ENCODE measurements at places on chromosomes 16 and 17.

- no peak for DNase-seq
Measured at GRCh38 chr16:58317608-58318152, 22.9 kb upstream of the PRSS54 start.

DNA sequence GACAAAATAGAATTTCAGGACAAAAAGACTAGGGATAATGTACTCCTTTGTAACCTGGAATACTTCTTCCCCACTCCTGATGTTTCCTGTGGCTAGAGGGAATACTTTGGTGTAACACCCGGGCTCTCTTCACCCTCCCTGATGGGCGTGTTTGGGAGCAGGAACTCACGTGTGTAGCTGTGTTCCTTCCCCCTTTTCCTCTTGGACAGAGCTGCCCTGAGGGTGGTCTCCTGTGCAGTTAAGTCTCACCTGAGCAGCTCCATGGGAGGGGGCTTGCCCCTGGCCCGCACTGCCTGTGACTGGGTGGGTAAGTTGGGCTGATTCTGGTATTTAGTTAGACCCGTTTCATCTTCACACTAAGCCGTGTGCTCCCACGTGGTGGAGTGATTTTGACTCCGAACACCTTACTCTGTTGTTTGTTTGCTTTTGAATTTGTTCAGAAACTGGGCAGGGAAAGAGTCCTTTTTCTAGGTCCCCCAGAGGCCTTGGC is 87.9 kb downstream of the OR1D5 start:
- DNase-seq: no peak

DNA sequence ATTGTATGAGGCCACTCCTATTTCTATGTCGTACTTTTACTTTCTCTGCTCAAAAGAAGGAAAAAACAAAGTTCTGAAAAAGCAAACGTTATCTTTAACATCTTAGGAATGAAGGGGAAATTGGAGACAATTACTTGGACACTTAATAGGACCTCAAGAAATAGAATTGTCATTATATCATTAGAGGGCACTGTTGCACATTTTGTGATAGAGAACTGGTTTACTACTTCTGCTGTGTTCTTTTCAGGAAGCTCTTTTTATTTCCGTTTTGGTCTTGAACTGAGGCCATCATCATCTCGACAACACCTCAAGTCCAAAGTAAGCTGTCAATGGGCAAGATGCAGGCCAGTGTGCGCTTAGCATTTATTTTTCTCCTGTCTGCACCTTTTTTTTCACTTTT is 14.6 kb downstream of the COG4 start:
- no peak for DNase-seq

DNA sequence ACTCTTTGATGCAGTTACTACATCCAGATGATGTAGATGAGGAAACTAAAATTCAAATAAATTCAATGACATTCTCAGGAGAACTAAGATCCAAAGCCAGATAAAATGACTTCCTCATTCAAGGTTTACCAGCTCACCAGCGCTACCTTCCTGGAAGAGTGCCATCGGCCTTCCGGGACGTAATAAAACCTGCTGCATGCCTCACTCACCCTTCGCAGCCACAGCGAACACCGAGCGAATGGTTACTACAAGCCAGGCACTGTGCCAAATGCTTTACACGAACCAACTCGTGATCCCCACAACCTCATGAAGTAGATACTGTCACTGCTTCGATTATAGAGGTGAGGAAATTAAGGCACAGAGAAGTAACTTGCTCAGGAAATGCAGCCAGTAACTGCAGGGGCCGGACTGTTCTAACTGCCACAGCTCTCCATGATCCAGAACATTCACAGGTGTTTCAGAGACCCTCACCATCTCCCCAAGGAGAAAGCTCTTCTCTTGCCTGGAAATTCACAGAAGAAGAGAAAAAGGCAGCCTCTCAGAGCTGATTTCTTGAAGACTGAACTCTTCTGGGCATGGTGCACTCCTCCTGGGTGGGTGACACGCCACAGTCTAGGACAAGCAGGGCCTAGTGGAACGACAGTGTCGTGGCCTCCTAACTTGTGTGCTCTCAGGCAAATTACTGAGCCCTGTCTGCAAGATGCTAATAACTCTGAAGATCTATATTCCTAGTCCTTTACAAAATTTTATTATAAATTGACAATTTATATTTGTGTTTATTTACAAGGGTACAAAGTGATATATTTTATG is 46.8 kb downstream of the HIC1 start:
- peak; percentile 49 for DNase-seq

DNA sequence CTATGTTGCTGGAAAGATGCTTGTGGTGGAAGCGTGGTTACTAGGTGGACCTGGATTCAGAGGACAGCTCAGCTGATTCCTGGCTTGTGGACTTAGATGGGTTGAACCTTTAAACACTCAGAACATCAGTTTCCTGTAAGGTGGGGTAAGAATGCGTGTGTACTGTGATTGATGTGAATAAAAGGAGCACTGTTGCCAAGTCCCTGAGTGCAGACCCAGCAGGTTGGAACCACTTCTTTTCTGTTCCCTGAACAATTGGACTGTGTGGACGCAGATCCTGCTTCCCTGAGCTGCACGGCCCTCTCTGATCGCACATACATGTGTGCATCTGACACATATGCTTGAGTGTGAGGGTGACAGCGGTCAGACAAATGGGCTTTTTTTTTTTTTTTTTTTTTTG is 37.5 kb downstream of the RPTOR start:
- DNase-seq: no peak

DNA sequence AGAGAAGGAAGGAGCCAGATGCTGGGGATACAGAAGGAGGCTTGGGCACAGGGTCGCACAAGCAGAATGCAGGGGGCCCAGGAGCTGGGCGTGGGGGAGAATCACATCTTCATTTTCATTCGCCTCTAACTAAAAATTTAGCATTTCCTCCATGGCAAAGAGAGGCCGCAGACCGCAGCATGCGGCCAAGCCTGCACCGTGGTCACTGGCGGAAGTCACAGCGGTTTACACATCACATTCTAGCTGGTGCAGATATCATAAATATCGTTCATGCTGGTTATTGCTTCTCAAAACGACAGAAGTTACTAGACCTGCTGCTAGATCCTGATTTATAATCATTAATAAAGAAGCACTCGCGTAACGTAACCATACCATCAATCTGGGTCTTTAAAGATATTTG is 162.0 kb downstream of the NTN1 start:
- DNase-seq: no peak

DNA sequence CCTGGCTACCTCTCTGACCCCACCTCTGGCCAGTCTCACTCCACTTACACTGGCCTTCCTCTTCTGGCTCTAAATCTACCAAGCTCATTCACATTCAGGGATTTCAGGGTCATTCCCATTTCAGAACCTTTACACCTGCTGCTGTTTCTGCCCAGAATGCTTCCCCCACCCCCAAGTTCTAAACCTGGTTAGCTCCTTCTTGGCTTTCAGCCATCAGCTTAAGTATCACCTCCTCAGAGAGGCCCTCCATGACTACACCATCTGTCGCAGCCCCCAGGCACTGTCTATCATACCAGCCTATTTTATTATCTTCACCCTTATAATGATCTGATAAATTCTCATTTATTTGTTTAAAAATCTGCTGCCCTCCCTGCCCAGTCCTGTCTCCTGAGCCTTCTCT is 23.3 kb upstream of the NGFR start:
- no peak for DNase-seq

DNA sequence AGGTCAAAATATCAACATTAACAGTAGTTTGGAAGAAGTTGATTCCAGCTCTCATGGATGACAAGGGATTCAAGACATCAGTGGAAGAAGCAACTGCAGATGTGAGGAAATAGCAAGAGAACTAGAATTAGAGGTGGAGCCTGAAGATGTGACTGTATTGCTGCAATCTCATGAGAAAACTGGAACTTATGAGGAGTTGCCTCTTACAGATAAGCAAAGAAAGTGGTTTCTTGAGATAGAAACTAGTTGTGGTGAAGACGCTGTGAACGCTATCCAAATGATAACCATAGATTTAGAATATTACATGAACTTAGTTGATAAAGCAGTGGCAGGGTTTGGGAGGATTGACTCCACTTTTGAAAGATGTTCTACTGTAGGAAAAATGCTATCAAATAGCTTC is 67.8 kb downstream of the GOSR1 start:
- no peak for DNase-seq

Measured in stimulated activated CD4-positive, alpha-beta T cell treated with anti-CD3 and anti-CD28 coated beads, TNF-alpha, amount 100 ng/mL, for 48 hours (primary cell).